ENCODE measurements at places on chromosomes 11 and 22.

- no peak for DNase-seq
Measured at GRCh38 chr11:102600666-102601065, 24.5 kb downstream of the MMP20 start.

- peak; percentile 87 for DNase-seq
Measured at GRCh38 chr11:65899356-65900124, 648 bp downstream of the FOSL1 start.

- no peak for DNase-seq
Measured at GRCh38 chr22:44526779-44527126, 28.7 kb upstream of the RTL6 start.

DNA sequence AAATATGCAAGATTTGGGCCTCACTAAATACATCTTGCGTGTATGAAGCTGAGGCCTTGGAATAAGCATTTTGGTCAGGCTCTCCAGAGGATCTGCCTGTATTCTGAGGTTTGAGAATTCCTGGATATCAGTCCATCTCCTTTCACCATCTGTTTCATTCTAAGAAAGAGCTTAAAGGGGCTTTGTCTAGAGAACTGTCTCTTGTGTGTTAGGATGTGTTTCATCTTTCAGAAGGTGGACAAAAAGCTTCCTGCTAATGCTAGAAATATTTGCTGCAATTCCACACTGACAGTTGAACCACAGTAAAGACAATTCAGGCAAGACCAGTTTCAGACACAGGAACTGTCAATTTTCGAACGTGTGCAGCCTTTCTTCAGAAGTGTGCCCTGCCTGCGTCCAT is 185.4 kb downstream of the DBX1 start:
- DNase-seq: no peak

DNA sequence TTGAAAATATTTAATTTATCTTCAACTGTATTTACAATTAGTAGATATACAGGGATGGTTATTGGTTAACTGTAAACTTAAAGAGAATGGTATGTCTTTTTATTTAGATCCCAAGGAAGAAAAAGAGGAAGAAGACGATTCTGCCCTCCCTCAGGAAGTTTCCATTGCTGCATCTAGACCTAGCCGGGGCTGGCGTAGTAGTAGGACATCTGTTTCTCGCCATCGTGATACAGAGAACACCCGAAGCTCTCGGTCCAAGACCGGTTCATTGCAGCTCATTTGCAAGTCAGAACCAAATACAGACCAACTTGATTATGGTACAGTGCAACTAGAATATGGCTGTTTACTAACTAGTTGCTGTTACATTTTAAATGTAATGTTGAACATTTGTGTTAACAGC is 12.7 kb upstream of the CNTF start:
- DNase-seq: no peak

DNA sequence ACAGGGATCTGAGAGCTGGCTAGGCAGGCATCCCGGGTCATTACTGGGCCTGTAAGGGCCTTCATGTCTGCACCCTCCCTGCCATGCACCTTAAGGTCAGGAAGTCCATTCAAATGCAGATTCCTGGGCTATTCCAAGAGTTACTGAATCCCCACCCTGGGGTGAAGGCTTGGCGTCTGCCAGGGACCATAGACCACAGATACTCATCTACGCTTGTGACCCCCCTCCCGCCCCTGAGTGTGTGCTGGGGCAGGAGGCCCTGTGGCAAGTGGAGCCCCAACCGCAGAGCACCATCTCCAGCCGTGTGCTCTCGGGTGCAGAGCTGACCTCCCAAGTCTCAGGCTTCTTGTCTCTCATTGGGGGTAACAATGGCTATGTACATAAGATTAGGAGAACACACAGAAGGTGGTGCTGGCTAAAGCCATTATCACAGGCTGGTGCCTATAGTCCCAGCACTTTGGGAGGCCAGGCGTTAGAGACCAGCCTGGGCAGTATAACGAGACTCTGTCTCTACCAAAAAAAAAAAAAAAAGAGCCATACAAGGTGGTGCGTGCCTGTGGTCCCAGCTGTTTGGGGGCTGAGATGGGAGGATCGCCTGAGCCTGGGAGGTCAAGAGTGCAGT is 19.1 kb upstream of the KCNQ1OT1 start:
- DNase-seq: no peak

DNA sequence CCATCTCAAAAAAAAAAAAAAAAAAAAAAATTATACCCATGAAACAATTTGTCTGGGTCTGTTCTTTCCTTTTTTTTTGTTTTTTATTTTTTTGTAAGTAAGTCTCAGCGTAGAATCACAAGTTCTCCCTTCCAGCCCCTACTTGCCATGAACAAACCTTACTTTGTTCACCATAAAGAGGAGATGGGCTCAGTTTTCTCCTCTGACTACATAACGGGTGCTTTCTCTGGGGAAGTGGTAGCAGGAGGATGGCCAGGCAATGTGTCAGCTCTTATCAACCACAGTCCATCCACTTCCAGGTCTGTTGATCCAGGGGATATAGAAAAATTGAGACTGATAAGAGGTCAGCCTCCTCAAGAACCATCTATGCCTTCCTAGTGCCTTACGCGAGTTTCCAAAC is 11.0 kb downstream of the ASCC2 start:
- DNase-seq: no peak

DNA sequence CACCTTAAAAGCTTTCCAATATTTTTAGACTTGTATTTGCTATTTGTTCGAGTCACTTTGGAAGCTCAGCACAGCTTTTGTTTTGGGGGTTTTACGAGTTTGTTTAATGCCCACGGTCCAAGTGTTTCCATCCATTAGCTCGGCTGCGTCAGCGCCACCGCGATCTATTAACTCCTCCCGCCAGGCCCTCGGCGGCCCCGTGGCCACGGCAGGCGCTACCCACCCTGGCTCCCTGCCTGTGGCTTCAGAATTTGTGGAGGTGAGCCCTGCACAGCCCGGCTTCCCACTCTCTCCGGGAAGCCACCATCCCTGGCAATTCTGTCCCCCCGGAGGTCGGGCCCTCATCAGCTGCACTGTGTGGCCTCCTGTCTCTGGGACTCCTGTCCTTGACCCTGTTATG is 648.5 kb downstream of the BRD1 start:
- DNase-seq: no peak

GRCh38 chr11:126024123-126024522 is 38.5 kb downstream of the CDON start:
- DNase-seq: peak; percentile 20

DNA sequence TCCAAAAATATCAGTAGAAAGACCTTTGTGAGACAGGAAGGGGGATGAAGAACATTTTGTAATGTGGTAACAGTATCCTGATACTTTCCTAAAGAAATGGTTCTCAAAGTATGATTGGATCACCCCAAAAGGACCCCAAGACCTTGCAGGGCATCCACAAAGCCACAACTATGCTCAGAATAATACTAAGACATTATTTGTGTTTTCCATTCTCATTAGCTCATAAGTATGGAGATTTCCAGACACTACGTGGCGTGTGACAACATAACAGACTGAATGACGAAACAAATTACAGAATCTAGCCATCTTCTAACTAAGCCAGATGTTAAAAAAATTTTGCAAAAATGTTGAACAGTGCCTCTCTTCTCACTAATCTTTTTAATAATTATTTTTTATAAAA is 24.9 kb downstream of the CHEK2 start:
- DNase-seq: peak; percentile 55

- DNase-seq: peak; percentile 3
Measured at GRCh38 chr11:120652705-120653335, 141.3 kb downstream of the GRIK4 start.

- no peak for DNase-seq
Measured at GRCh38 chr11:33859306-33859705, 32.6 kb downstream of the LMO2 start.

GRCh38 chr11:128903248-128904061 is 12.3 kb downstream of the KCNJ5 start:
- DNase-seq: peak; percentile 80

DNA sequence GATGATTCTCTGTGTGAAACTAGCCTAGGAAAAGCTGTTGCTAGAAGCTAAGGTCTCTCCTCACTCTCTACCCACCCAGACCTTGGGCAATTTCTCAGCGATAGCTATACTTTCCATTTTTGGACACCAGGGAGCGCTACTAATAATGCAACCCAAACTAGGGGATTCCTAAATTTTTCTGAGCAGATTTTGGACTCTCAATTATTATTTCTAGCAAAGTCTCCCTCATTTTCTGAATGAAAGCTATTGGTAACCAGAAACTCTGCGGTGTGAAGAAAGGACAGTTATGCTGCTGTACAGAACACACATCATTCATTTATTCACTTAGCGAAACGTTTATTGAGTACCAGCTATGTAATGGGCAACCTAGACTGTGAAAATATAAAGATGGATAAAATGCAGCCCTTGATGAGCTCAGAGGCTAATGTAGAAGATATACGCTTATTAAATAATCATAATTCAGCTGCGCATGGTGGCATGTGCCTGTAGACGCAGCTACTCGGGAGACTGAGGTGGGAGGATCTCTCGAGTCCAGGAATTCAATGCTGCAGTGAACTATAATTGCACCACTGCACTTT is 6.1 kb upstream of the STIM1 start:
- DNase-seq: peak; percentile 55
